ENCODE measurements at places on chromosomes 7 and 10. TPM values are rescaled to one million over a fixed set of nuclear protein-coding genes. Genes with fewer than 3 reads are reported as not detected.

Gene PGAM2
- total RNA-seq: 62.5 TPM

DNA sequence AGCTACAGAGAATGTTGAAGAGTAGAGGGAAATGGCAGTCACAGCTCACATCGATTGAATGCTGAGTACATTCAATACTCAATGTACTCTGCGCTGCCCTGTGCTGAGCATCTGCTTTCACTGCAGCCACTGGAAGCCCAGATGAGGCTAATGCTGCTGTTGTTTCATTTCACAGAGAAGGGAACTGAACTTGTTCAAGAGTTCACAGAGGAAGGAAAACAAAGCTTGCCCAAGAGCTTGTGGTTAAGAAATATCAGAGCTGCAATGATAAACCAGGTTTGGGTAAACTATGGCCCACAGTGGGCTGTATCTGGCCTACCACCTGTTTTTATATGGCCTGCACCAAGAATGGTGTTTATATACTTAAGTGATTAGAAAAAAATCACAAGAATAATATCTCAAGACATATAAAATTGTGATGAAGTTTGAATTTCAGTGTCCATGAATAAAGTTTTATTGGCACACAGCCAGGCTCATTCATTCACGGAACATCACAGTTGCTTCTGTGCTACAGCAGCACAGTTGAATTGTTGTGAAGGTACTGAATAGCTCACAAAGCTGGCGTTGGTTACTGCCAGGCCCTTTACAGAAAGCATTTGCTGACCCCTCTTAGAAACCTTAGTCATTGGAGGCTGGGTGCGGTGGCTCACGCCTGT, 64.1 kb downstream of the CFAP58 start:
- peak; percentile 12 for DNase-seq

Gene HMX3
- not detected for total RNA-seq

Gene OR2A1
- not detected for total RNA-seq

DNA sequence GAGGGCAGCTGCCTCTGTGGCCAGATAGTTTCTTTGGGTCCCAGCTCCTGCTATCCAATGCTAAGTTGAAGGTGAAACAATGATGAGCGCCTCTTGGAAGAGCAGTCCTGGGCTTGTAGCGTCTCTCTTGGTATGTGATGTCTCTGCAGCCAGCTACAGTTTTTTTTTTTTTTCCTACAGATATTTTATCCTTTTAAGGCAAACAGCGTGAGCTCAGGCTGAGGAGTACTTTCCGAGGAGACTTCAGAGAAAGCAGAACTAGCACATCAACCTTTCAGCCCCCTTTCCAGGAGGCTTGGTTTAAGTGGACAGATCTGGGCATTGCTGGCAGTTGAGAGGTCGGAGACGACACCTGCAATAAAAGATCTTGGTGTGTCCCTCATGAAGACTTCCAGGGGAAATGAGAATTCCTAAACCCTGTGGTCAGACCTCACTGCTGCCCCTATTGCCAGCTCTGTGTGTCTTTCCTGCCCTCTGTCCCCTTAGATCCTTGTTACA, 9.1 kb downstream of the PRKG1 start:
- no peak for DNase-seq

Gene ENKUR
- not detected for total RNA-seq

DNA sequence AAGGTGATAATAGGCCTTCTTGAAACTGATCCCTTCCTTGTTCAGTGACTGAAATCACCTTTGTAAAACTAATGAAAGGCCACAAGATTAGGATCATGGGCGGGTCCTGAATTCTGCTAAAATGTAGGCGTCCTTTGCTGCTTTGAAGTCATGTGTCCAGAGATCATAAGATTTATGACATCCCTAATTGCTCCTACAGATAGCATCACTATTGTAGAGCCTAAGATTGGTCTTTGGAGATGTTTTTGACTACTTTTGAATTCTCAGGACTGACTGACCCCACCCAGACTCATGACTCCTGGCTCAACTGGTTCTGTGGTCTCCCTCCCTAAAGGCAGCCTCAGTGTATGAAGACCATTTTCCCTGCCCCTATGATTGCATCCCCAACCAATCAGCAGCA, 322.6 kb upstream of the SEMA3D start:
- no peak for DNase-seq

Gene ATE1
- total RNA-seq: 31.5 TPM

DNA sequence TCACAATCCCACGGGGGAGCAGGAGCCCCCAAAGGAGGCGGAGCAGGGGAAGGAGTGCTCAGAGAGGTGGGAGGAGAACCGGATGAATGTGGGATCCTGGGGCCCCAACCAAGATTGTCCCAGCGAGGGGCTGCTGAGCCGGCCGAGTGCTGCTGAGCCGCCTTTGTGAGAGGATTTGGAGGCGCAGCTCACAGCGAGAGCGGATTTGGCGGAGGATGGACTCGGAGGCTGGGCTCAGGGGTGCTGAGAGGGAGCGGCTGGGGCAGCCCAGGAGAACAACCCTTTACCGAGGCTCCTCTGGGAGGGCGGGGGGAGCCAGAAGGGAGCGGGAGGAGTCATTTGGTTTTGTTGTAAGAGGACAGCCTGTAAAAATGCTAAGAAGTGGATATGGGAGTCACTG, 23.0 kb downstream of the GHRHR start:
- no peak for DNase-seq

Gene SPDYE11
- total RNA-seq: 0.08 TPM

GRCh38 chr7:1068619-1069018, 19.3 kb upstream of the GPER1 start:
- DNase-seq: no peak

Gene EMX2
- not detected for total RNA-seq

Gene NOLC1
- 75.6 TPM for total RNA-seq

Gene FIS1
- 333 TPM for total RNA-seq

DNA sequence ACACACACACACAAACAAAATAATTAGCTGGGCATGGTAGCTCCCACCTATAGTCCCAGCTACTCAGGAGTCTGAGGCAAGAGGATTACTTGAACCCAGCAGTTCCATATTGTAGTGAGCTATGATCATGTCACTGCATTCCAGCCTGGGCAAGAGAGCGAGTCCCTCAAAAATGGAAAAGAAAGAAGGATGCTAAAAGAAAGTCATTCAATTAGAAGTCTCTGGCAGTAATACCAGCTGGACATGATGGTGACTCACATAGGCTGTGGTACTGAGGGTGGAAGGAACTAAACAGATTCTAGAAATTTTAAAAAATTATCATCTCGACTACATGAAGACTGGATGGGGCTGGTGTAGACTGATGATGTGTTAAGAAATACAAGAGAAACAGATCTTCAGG, 385.3 kb downstream of the ETV1 start:
- DNase-seq: no peak

GRCh38 chr7:12765431-12766100, 78.1 kb downstream of the ARL4A start:
- peak; percentile 83 for DNase-seq

DNA sequence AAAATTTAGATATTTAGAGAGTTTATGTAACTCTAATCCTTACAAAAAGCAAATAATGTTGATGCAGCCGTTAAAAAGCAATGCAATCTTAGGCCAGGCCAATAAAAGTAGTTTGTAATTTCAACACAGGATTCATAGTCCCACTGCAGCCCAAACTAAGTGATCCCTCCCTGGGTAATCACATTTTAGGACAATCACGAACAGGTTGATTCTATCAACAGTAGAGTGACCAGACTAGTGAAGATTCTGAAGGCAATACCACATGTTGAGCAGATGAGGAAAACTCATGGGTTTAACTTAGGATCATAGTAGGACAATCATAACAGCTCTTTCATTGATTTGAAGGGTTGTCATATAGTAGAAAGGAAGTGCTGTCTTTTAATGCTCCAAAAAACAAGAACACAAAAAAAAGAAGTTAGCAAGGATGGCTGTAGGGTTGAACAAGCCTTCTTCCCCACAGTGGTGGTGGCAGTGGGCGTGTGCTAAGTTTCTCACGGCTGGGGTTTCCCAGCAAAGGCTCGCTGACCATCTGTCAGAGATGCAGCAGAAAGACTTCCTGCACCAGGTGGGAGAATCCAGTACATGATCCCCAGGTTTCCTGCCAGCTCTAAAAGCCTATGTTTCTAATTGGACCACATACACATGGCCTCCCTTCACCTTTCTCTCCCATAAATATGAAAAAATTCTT, 212.2 kb downstream of the CHRM2 start:
- peak; percentile 26 for DNase-seq

GRCh38 chr10:92291921-92292845, 1.2 kb downstream of the MARCHF5 start:
- DNase-seq: peak; percentile 73

Gene PRSS2
- total RNA-seq: not detected

- DNase-seq: no peak
Measured at GRCh38 chr7:121329191-121330052, 622 bp downstream of the WNT16 start.

Gene PRKG1
- 14.8 TPM for total RNA-seq

Gene KCP
- 0.19 TPM for total RNA-seq

DNA sequence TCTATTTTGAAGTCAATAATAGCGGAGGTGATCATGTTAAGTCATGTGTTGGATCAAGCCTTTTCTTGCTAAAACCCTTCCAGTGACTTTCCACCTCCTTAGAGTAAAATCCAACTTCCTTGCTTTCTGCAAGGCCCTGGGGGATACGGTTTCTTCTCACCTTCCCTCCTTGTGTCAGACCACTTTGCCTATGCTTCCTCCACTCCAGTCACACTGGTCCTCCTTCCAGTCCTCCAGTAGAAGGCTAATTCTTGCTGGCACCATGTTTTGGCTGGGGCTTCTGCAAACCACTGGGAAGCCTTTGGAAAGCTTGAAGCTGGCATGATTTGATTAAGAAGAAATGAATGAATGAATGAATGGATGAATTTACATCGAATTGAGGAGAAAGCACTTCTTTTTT, 169.5 kb downstream of the PLXDC2 start:
- no peak for DNase-seq

Gene COMTD1
- total RNA-seq: 9.5 TPM

Gene ERVW-1
- total RNA-seq: not detected

DNA sequence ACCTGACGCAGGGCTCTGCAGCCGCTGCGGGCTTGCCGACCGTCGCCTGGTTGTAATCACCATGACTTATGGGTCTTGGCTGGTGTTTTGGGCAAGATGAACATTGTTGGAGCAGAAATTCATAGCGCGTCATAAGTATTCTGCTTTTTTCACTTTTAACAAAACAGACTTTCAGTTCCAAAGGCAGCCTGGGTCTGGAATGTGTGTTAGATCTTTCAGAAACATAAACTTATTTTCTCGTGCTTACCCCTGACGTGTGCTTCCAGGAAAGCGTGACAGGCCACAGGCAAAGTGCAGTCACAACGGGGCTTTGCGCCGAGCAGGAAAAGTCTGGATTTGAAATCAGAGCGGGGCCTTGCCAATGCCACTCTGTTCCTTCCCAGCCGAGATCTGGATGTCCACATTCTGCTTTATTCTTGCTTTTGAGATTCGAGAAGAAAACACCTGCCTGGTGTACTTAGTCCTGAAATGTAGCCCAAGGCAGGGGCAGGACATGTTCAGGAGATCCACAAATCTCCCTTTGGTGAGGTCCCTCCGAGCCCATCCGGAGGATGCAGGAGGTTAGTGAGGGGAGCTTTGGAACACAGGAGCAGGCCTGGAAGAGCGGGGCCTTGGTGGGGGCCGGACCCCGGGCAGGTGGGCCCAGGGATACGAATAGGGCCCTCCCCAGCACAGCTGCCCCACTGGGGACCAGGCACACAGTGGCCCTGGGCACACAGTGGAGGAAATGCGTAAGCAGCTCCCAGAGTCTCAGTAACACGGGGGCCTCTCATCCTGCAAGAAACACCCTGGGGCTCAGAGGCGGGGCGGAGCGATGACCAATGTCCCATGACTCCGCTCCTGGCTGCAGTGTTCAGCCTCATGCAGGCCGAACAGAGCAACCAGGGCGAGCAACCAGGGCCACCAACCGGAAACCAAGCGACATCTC, 49.5 kb upstream of the EBF3 start:
- no peak for DNase-seq

DNA sequence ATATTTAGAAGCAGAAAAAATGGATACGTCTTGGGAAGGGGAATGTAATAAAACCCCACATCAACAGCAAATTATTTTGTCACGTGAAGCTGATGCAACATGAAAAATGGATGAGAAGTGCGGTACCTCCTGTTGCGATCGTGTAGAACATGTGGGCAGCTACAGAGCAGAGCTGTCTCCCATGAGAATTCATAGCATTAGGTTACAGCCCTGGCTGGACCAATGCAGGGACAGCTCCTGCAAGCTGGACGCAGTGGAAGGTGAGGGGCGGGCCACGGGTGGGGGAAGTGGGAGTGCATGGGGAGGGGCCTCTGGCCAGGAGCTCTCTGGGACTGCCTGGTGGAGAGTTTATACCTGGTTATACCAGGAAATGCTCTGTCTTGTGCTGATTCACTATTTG, 120.3 kb downstream of the GATA3 start:
- no peak for DNase-seq

DNA sequence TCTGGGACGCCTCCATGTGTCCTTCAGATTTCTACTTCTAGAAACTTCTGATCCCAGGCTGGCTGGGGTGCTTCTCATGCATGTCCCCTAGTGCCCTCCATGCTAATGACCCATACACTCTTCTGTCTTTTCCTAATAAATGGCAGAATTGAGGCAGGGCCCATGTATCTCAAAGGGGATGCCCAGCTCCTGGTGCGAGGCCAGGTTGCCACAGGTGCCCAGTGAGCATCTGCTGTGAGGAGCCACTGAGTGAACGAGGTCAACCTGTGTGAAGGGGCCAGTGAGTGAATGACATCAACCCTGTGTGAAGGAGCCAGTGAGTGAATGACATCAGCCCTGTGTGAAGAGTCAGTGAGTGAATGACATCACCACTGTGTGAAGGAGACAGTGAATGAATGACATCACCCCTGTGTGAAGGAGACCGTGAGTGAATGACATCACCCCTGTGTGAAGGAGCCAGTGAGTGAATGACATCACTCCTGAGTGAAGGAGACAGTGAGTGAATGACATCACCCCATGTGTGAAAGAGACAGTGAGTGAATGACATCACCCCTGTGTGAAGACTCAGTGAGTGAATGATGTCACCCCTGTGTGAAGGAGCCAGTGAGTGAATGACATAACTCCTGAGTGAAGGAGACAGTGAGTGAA, 478.9 kb downstream of the PTPRN2 start:
- no peak for DNase-seq

Gene DPY19L1
- total RNA-seq: 35.7 TPM

Gene PTEN
- total RNA-seq: 66.2 TPM

Measured in myocyte (in vitro differentiated cells).